Ovary (tissue), 10 donors: ENCODE measurements at places on chromosomes 7 and 10. TPM values are rescaled to one million over a fixed set of nuclear protein-coding genes. Genes with fewer than 3 reads are reported as not detected.

DNA sequence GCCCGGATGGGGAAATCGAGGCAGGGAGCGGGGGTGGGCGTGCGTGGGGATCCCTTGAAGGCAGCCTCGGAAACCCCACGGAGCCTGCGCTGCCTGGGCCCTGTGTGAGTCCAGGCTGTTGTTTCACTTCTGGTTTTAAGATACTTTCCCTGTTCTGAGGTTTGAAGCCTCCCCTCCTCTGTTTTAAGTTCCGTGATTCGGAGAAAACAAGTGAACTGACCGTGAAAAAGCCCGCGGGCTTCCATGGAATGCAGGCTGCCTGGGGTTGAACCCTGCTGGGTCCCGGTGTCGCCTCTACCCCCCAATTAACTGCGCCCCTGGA is 401 bp downstream of the LRRC27 start:
- H3K4me3 ChIP-seq = peak overlapping the region; percentile 60
- peak overlapping the region; percentile 26 for H3K27ac ChIP-seq
- no peak for DNase-seq
- no peaks in the 10 kb centered on the region for H3K27me3 ChIP-seq
- H3K36me3 ChIP-seq = no peaks in the 10 kb centered on the region

- H3K27me3 ChIP-seq = no peaks in the 10 kb centered on the region
- no peak overlapping the region for H3K27ac ChIP-seq
- no peaks in the 10 kb centered on the region for H3K4me1 ChIP-seq
- no peak for DNase-seq
- H3K4me3 ChIP-seq = no peak overlapping the region
Observed at GRCh38 chr10:48238826-48239520, 35.5 kb downstream of the FRMPD2 start.

DNA sequence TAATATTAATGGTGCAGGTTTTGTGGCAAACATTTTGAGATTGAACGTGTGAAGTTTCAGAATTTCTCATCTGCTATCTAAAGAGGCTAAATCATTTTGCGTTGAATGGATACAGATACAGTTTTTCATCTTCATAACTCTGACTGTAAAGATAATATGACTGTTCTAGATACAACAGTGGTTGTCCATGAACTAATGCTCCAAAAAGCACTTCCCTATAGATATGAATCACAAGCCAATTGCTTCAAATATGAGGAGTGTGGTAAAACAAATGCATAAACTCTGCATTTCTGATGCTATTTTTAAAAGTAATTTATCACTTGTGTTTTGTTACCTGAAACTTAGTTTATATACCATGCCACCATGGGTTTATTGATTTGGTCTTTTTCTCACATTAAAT is 750.1 kb downstream of the MAGI2 start:
- H3K27me3 ChIP-seq = no peaks in the 10 kb centered on the region
- no peak overlapping the region for H3K4me3 ChIP-seq
- no peak overlapping the region for H3K27ac ChIP-seq
- H3K36me3 ChIP-seq = no peaks in the 10 kb centered on the region
- no peak for DNase-seq
- no peaks in the 10 kb centered on the region for H3K4me1 ChIP-seq

- no peaks in the 10 kb centered on the region for H3K36me3 ChIP-seq
- DNase-seq = no peak
- H3K4me1 ChIP-seq = peaks cover 7% of the 10 kb centered on the region
- H3K4me3 ChIP-seq = no peak overlapping the region
Observed at GRCh38 chr7:80146545-80147182, 12.0 kb downstream of the GNAI1 start.

- H3K4me1 ChIP-seq = no peaks in the 10 kb centered on the region
- DNase-seq = peak; percentile 72
- H3K36me3 ChIP-seq = no peaks in the 10 kb centered on the region
- H3K27me3 ChIP-seq = no peaks in the 10 kb centered on the region
- peak overlapping the region; percentile 42 for H3K4me3 ChIP-seq
Observed at GRCh38 chr10:30784897-30785605, 155.5 kb upstream of the LYZL2 start.

LIPN gene
- not detected for total RNA-seq

- peaks cover 13% of the 10 kb centered on the region for H3K4me1 ChIP-seq
- DNase-seq = no peak
- H3K27me3 ChIP-seq = no peaks in the 10 kb centered on the region
- H3K36me3 ChIP-seq = no peaks in the 10 kb centered on the region
Observed at GRCh38 chr7:130960208-130960988, 226.4 kb upstream of the KLF14 start.
